Fibroblast of the conjunctiva (primary cell): ENCODE measurements at places on chromosomes 3 and 15.

DNA sequence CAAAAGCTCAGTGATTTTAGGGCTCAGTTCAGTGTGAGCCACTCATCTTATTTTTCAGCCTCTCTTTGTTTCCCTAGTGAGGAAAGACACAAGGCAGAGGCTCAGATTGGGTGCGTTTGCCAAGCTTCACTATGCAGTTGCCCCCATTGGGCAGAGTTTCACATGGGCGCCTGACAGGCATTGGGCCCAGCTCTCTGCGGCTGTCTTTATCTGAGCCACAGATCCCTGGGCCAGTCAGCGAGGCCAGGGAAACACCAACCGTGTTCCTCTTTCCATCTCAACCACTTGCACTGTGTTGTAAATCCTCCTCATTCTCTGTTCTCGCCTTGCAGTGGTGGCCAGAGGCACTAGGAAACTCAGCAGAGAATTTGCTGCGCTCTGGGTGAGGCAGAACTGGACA lies 10.8 kb downstream of the ESYT3 start:
- no peak for DNase-seq

GRCh38 chr3:155386919-155387318 lies 93.4 kb upstream of the STRIT1 start:
- DNase-seq, result no peak

GRCh38 chr15:23877502-23878412 lies 190.7 kb upstream of the NDN start:
- DNase-seq, result no peak

- no peak for DNase-seq
Observed at GRCh38 chr15:51623386-51623938, 891 bp upstream of the DMXL2 start.

GRCh38 chr3:155859859-155860258 lies 5.6 kb upstream of the SLC33A1 start:
- DNase-seq, result no peak

GRCh38 chr3:126834596-126835471 lies 130.8 kb downstream of the CHCHD6 start:
- DNase-seq, result no peak

DNA sequence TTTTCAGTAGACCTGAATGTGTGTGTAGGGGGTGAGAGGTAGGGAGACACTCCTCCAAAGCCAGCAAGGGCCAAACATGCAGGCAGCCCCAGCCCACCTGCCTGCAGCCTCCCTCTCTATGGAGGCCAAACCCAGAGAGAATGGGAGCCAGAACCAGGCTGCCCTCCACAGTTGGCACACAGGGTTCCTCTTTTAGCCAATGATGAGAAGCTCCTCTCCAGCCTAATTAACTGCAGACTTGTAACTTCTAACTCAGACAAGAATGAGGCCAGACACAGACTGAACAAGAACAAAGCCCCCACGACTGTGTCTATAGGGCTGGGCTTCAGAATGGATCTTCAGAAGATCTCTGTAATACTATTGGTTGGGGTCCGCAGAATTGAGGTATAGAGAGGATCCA lies 12.3 kb upstream of the TLE3 start:
- DNase-seq, result no peak

DNA sequence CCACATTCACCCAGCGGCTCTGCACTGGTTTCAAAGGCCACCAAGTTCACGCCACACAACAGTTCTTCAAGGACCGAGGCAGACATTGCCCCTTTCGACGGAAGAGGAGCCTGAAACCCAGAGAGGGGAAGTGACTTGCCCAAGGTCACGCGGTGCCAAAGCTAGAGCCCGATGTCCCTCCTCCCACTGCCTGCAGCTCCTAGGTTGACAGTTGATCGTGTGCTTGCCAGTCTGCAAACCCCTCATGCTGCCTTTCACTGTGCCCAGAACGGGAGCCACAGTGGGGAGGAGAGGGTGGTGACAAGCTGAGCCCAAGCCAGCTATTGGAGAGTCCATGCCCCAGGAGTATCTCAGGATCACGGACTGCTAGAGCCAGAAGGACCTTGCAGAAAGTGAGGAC lies 230.9 kb downstream of the XXYLT1 start:
- DNase-seq, result no peak

DNA sequence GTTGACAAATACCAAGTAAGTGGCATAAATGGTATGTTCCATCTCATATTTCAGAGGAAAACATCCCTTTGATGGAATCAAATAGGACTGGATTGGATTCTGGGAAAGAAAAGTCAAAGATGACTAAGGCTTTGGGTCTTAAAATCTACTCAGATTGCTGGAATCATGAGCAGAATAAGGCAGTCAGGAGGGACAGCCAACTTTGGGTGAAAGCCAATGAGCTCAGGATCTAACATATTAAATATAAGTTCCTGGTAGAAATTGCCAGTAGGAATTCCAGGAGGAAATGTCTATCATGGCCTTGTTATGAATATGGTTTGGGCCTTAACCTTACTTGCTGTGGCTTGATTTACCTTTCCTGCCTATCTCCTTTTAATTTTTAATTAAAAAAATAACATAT lies 55.3 kb downstream of the ISL2 start:
- no peak for DNase-seq

DNA sequence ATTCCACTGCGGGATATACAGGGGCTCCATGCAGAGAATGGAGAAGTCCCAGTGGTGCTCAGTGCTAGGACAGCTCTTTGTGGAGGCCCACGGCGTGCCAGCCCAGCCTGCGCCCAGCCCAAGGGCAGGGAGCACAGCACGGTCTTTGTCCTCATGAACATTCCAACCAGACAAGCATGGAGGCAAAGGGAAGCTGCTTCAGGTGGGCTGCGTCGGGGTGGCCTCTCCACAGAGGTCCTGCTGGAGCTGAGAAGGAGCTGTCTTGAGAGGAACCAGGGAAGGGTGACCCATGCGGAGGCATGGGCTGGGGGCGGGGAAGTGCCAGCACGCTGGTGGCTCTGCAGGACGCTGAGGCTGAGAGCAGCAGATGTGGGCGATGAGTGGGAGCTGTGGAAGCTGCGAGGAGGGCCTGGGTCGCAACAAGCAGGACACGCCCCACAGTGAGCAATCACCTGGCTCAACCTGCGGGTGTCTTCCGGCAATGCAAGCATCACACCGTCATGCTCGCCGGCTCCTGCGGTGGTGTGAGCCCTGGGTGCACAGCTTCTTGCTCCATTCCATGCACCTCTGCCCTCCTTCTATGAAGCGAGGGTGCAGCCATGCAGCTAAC lies 14.0 kb upstream of the KLF15 start:
- DNase-seq, result no peak

- DNase-seq, result no peak
Observed at GRCh38 chr15:42602501-42602900, 27.1 kb downstream of the STARD9 start.

GRCh38 chr3:9732740-9733115 lies 1.2 kb downstream of the BRPF1 start:
- no peak for DNase-seq
